ENCODE measurements at places on chromosomes 11 and 22.
A peak's percentile ranks its signal among the peaks of the same experiment; 100 is the strongest.

DNA sequence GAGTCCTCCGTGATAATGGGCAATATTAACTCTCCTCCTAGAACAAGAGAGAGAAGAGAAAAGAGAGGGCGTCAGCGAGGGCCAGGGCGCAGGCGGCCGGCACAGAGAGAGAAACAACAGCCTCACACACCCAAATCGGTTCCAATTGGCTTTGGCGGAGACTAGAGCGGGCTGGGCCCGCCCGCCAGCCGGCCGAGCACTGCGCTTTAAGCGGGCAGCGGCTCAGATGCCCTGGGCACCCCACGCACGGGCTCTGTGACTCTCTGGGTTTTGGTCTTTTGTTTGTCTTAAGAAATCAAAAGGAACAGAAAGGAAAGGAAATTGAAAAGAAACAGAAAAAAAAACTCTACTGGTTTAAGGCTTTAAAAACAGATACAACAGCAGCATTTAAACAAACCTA, 17.0 kb downstream of the SLC22A12 start:
- DNase-seq = no peak

DNA sequence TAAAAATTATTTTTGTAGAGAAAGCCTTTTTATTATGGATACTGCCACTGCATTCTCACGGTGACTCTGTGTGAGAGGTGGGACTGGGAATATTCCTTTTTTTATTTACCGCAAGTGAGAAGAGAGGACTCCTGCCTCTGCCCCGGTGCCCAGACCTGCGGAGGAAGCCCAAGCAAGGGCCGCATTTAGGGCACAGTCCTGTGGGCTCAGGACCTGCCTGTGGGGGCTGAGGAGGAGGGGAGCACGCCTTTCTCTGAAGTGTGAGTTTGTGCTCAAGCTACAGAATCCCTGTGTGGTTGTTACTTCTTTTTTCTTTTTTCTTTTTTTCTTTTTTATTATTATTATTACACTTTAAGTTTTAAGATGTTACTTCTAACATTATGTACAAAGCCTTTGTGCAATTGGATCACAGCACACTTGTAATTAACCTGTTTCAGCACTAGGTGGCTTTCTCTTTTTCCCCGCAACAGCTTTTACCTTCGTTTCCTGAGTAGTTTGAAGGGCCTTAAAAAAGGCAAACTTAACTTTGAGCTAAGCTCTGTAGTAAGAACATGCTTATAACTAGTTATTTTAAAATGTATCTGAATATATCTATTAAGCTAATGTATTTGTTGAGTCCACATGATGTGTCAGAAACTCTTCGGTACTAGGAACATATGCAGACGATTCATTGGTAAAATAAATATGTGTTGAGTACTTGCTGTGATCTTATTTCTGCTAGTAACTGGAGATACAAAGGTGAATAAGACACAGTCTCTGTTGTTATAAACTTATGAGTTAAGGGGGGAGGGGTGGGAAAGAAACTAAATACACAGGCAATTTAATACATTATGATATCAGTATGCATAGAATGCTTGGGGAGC, 18.3 kb downstream of the AMOTL1 start:
- peak; percentile 69 for DNase-seq

DNA sequence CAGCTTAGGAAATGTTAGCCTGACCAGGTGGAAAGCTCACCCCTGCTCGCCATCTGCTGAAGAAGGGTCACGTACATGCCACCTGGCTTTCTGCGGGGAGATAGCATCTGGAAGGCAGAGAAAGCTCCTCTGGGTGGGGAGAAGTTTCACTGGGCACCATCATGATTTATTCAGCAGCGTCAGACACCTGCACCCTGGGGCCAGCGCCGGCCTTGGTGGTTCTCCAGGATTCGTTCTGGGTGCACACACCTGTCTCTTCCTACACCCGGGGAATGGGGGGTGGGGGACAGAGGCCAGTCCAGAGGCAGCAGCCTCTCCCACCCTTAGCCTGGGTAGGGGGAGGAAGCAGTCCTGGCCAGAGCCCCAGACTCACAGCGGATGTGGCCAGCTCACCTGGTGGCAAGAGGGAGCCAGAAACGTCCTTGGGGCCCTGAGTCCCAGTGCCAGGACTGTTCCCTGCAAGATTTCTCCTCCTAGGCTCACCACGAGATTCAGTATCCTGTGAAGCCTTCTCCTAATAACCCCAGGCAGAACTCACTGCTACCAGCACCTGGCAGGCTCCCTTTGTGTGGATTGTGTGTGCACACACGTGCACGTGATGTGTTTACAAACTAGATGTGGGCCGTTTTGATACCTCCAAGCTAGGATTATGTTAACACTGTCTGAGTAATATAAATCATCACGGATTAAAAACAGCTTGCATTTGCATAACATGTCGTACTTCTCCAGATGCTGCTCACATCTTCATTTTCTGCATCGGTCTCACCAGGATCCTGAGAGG, 17.3 kb upstream of the RASD2 start:
- no peak for DNase-seq

DNA sequence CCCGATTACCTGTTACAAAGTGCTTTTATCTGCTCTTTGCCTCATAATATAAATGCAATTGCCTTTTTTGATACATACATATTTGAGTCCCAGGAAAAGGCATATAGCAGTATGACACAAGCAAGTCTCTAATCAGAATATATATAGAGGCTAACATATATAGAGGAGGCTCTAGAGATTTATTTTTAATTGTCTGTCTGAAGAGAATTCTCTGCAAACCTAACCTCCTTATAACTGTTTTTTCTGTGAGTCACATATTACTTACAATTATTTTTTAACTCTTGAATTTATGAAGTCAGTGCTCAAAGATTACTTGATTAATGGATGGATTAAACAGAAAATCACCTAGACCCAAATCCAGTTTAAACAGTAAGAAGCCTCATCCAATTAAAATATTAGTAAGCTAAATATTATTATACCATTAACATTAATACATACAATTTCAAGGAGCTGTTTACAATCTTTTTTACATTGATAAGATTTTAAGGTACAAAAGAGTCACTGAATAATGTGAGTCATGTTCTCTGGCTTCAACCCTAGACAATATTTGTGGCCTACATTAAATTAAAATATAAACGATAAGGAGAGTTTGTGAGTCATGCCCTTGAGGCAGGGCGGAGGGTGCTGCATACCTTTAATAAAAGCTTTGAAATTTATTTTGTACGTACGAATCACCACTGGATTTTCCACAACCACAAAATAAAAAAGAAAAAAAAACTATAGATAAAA, 19.2 kb upstream of the MMP13 start:
- DNase-seq = no peak

- peak; percentile 59 for DNase-seq
These were observed 31.3 kb downstream of the TRAF6 start for GRCh38 chr11:36478700-36479329.

DNA sequence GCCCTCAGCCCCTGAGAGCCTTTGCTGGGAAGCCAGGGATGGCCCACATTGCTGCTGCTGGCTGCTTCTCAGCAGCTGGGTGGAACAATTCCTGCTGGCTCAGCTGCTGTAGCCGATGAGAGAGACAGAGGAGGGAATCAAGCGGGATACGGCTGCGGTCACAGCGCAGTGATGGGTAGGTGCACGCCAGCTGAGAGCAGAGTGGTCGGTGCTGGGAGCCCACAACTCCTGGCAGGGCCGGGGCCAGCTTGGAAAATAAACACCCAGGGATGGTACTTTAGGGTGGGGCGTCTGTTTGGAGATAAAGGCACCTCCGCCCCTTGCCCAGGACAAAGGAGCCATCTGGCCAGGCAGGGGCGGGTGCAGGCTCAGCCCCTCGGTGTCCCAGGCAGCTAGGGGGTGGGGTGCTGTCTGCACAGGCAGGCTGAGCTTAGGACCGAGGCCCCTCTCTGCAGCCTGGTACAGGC, 480.5 kb downstream of the MIAT start:
- DNase-seq = no peak

DNA sequence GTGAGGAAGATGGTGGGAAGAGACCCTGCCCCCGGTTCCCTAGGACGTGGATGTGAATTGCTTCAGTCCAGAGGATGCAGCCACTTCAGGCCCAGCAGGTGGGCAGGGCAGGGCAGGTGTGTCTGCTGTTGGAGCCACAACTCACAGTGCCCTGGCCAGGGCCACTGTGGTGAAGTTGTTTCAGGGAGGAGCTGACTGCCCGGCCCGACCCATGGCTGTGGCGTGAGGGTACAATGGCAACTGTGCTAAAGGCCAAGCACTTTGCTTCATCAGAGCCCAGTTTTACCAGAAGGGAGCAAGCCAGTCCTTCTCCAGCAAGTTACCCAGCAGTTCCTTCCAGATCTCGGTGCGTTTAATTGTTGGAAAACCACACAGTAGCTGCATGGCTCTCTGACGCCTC, 1174.4 kb downstream of the BRD1 start:
- no peak for DNase-seq

GRCh38 chr11:19196432-19196831, 5.4 kb downstream of the CSRP3 start:
- no peak for DNase-seq

- peak; percentile 49 for DNase-seq
These were observed 9.6 kb upstream of the PDE2A start for GRCh38 chr11:72683782-72684200.

GRCh38 chr22:43720716-43721115, 91.4 kb downstream of the EFCAB6 start:
- DNase-seq = no peak

GRCh38 chr22:27731621-27732020, 69.9 kb downstream of the MN1 start:
- DNase-seq = no peak

DNA sequence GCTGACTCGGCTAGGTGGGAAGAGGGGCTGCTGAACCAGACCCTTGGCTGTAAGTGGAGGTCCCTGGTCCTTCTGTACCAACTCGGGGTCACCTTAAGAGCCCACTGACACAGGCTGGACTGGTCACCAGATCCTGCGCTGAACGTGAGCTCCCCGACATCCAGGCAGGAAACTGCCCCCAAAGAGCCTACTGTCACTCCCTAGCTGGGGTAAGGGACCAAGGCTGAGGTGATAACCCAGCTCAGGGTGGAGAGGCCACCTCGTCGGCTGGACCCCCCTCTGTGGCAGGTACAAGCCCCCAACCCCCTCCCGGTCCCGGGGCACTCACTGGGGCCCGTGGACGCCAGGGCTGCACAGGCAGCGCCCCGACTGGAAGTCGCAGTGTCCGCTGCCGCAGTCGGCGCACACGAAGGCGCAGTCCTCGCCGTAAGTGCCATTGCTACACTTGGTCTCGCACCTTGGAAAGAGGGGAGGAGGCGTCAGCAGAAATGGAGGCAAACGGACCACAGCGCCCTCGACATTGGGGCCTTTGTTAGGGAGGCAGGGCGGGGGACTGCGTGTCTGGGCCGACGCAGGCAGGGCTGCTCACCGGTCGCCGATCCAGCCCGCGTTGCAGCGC, 7.4 kb downstream of the SCARF2 start:
- no peak for DNase-seq

DNA sequence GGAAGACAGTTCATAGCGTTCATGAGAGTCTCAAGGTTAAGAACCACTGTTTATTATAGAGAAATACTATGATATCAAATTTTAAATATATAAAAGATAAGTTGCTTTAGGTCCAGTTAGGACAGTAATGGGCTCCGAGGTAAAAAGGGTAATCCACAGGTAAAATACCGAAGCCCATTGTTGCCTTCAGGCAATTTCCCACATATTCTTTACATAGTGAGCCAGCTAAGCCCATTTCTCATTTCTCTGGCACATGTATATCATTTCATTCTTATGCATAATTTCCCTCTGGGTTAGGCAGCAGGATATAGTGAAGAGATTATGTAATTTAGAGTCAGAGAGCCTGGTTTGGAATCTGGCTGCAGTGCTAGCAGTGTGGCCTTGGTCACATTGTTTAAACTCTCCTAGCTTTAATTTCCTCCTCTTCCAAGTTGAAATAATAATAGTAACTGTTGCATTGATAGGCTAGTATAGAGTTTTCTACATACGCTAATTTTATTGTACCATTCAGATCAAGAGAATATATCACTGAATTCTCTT, 7.6 kb upstream of the POU2AF1 start:
- no peak for DNase-seq

DNA sequence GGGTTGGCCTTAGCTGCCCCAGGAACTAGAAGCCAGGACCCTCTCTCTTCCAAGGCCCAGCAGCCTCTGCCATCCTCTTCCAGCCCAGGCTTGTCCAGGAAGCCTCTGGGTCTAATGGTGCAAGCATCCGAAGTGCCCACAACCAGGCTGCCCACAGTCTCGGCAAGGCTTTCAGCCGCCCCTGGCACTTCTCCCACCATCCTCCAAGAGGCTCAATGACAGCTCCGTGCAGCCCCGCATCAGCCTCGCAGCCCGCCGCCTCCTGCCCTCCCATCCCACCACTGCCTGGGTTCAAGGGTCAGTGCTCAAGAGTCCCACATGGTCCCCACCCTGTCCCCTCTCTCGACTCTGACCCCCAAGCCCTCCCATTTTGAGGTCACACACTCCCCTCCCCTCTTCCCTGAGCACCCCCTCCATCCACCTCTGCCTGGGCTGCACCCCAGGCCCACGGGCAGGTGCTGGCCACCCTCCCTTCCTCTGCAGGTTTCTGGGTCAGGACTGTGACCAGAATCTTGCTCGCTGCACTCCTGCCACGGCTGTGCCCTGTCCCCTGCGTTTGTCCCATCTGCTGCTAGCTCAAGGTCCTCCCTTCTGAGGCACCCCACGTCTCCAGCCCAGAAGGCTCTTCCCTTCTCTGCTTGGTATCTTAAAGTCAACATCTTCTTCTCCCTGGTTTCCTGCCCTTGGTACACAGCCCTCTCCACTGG, 17.2 kb downstream of the IFITM10 start:
- no peak for DNase-seq

GRCh38 chr11:96869207-96869606, 479.4 kb downstream of the JRKL start:
- no peak for DNase-seq

- no peak for DNase-seq
These were observed 580.0 kb downstream of the TBC1D22A start for GRCh38 chr22:47342446-47342845.

GRCh38 chr22:42108848-42109247, 18.3 kb upstream of the NDUFA6 start:
- no peak for DNase-seq

DNA sequence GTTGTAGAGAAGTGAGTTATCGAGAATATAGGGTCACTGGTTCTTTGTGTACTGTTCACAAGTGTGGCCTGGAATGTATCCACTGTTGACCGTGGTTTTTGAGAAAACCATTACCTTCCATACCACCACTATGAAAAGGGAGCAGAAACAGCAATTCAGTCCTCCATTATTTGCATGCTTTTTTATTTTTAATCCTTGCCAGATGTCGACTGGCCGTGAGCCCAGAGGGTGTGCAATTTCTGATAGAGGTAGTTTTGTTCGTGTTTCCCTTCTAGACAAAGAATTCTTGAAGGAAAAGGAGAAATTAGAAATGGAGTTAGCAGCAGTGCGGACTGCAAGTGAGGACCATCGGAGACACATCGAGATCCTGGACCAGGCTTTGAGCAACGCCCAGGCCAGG, 81.7 kb downstream of the AMOTL1 start:
- no peak for DNase-seq

DNA sequence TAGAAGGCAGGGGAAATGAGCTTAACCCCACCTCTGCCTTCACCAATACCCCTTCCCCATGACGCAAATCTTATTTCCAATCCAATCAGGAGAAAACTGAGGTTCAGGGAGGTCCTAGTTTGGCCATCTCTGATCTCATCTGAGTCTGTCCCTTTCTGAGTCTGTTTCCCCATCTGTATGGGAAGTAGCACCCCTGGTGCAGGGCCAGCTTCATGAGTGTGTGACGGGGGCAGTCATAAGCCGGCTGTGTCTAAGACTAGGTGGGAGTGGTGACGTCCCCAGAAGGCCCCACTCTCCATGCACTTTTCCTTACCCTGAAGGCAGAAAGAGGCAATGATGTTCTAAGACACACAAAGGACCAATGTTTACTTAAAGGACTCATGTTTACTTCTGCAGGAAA, 72.3 kb downstream of the MN1 start:
- DNase-seq = no peak

- no peak for DNase-seq
These were observed 21.8 kb downstream of the NUCB2 start for GRCh38 chr11:17298302-17298701.
